NCI-H1694 (cell line): ENCODE measurements at places on chromosomes 11 and 22.

GRCh38 chr11:67493548-67494370 is 10.9 kb downstream of the AIP start:
- no peak for DNase-seq

DNA sequence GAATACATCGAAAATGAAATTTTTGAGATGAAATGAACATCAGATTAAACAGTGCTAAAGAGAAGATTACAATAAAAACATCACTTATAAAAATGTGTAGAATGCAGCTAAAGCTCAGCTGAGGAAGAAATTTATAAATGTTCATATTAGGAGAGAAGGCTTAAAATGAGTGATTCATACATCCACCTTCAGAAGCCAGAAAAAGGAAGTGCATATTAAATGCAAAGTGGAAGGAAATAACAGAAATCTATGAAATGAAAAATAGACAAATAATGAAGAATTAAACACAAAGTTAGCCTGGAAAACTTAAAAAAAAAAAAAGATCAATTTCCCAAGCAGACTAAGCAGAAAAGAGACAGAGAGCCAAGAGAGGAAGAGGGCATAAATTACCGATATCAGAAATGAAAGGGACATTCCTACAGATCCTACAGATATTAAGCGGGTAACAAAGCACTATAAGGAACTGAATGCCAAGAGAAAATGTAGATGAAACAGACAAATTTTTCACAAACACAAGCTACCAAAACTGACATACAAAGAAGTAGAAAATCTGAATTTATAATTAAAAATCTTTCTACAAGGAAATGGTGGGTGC is 7.2 kb upstream of the MOB2 start:
- DNase-seq: no peak

- DNase-seq: peak; percentile 96
These were observed 62.7 kb downstream of the STK33 start for GRCh38 chr11:8531312-8531711.

DNA sequence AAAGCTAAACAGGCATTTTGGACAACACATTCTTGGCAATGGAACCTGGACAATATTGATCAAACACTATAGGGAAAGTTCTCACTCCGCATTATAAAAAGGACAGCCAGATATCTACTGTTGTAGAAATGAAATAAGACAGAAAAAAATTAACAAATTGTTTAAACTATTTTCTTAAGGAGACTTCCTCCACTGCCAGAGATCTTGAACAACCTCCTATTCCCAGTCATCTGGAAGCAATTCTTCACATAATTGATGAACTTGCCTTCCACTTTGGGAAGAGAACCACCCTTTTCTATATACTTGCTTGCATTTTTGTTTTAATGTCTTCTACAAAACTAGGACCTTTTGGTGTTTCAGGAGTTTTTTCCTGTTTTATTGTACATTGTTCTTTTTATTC is 216.1 kb downstream of the CASP12 start:
- DNase-seq: no peak

- no peak for DNase-seq
These were observed 145.2 kb downstream of the DBX1 start for GRCh38 chr11:20015101-20015500.

DNA sequence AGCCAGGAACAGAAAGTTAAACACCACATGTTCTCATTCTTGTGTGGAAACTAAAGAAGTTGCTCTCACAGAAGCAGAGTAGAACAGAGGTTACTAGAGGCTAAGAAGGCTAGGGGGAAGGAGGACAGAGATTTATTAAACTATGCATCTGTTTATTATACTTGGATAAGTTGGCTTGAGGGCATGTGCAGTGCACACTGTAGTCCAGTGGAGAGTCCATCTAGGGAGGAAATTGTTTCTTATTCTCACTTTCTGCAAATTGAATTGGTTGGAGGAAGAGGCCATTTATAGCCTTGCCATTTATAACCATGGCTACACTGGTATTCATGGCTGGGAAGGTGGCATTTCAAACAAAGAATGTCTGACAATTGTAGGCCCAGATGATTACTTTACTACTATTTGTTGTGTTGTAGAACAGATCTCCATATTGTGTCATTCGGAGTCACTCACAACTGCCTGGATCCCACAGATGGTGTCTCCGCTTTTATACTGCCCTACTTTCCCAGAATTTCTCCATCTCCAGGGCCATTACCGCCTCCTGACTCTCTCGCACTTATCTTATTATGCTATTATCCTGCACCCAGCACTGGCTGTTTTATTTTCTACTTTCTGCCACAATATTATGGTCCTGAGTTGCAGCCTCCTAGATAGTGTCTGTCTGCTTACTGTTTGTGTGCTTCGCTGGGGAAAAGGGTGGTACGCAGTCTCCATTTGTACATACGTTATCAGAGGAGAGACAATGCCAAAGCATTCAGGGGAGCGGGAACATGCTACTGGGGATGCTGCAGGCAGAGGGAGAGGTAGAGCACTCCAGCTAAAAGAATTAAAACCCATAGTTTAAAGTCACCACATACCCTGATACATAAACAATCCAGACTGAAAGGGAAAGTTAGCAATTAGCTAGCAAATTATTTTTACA is 169.3 kb upstream of the BLID start:
- DNase-seq: no peak
